ENCODE measurements at places on chromosomes 4 and X.

- DNase-seq = no peak
Measured at GRCh38 chr4:169957785-169958184, 68.4 kb downstream of the MFAP3L start.

DNA sequence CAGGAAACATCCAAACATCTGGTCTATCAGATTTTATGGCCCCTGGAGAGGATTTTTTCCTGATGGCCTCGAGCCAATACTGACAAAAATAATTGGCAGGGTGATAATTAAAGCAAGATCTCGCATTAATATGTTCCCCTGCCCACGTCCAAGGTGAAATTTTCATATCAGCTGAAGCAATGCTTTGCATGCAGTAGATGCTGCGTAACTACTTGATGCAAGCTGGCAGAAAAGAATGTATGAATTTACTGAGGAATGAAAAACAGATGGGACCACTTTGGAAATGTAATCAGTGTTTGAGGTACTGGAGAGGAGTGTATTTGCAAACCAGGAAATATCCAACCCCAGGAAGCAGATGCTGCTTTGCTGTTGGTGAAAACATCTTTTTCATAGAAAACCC, 36.8 kb upstream of the REST start:
- DNase-seq = peak; percentile 16

GRCh38 chr4:94603170-94603747, 151.5 kb downstream of the PDLIM5 start:
- no peak for DNase-seq

DNA sequence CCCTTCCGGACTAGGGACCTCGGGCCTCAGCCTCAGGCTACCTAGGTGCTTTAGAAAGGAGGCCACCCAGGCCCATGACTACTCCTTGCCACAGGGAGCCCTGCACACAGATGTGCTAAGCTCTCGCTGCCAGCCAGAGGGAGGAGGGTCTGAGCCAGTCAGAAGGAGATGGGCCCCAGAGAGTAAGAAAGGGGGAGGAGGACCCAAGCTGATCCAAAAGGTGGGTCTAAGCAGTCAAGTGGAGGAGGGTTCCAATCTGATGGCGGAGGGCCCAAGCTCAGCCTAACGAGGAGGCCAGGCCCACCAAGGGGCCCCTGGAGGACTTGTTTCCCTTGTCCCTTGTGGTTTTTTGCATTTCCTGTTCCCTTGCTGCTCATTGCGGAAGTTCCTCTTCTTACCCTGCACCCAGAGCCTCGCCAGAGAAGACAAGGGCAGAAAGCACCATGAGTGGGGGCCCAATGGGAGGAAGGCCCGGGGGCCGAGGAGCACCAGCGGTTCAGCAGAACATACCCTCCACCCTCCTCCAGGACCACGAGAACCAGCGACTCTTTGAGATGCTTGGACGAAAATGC, at the start of gene WAS:
Gene WAS, plus strand, starts transcription at position 389 of the 572 bp plus-strand sequence. Its CDS starts 55 bp downstream, at position 444.
- DNase-seq = no peak

DNA sequence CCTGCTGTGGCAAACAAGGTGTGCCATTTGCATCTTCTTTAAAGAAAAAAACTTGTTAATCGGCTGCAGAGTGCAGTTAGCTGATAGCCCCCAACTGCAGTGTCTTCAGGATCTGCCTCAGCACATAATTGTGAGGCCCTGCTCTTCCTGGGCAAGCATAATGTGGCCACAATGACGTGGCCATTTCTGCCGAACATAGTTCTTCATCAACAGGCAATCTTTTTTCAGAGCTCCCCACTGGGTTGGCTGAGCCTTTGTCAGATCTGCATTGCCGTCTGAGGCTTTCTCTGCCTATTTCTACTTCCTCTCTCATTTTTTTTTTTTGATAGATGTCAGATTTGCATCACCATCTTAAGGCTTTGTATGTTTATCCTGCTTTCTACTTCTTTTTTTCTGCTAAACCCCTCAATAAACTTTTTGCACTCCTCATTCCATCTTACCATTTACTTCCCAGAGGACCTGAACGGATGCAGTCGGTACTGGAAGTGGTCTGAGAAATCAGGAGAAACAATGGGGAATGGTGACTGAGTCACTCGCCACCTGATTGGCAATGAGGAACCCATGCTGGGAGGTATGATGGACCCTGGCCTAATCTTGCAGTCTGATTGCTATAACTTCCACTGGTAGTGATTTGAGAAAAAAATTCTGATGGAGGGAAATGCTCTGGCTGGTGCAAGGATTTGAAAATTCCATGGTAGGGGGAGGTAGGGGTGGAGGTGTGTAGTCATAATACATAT, 21.2 kb upstream of the TAB3 start:
- DNase-seq = no peak

- DNase-seq = no peak
Measured at GRCh38 chr4:186829740-186830449, 106.2 kb upstream of the FAT1 start.

DNA sequence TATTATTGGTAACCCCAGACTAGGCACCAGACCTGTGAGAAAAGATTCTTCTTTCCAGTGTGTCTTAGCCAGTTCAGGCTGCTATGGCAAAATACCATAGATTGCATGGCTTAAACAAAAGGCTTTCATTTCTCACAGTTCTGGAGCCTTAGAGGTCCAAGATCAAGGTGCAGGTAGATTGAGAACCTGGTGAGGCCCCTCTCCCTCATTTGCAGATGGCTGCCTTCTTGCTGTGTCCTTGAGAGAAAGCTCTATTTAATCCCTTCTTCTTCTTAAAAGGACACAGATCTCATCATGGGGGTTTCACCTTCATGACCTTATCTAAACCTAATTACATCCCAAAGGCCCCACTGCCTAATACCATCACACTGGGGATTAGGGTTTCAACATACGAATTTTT, 3.5 kb upstream of the PDLIM3 start:
- no peak for DNase-seq

DNA sequence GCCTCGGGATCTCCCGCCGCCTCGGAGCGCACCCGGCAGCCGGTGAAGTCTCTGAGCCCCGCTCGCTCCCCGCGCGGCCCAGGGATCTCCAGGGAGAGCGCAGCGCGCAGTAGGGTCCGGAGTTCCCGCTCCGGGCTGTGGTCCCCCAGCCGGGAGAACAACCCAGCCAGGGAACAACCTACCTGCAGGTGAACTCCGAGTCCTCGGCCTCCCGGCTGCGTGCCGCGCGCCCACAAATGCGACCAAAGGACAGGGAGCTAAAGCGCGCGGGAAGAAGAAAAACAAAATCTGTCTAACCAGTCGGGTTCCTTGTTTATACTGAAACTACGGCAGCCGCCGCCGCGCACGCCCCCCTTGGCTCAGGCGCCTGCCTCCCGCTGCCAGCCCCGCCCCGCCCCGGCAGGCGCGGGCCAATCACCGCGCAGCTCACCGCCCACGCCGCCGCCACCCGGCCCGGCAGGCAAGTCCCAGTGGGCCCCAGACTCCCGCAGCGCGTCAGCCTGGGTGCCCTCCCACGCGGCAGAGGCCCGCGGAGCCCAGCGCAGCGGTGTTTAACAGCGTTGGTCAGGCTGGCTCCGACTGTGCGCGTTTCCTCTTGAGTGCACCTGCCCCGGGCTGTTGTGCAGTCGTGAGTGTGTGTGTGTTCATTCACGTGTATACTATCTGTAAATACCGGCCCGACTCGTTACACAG, at the start of gene RASGEF1B:
Gene RASGEF1B, minus strand, starts transcription at position 320 of the 693 bp plus-strand sequence. CDS start 12,399 bp downstream, outside the sequence.
- DNase-seq = peak; percentile 78

GRCh38 chr4:173432430-173432829, 33.5 kb upstream of the SCRG1 start:
- no peak for DNase-seq

DNA sequence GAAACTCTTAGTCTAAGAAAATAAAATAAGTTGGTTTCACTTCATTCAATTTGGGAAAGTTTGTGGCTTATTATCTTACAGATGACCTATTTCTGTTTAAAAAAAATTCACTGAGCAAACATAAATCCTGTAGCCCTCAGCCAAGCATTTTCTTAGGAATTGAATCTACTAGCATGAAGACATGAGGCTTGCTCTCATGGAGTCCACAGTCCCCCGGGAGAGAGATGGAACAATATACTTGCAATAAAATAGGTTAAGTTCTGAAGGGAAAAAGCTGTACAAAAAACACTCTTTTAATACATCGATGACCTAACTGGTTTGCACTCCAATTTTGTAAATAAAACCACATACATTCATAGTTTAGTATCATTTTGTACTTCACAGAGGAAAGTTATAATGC, 642.6 kb upstream of the FAM241A start:
- no peak for DNase-seq

Measured in NCI-H1048 (cell line).